Stimulated activated CD8-positive, alpha-beta memory T cell treated with anti-CD3 and anti-CD28 coated beads, Interleukin-4, amount 100 ng/mL, for 4 hours (primary cell): ENCODE measurements at places on chromosomes 16 and 17.

GRCh38 chr16:58639836-58640235 is 10.2 kb upstream of the CNOT1 start:
- DNase-seq: no peak

GRCh38 chr17:77400445-77400870 is 259.7 kb downstream of the SEC14L1 start:
- DNase-seq: peak; percentile 52

DNA sequence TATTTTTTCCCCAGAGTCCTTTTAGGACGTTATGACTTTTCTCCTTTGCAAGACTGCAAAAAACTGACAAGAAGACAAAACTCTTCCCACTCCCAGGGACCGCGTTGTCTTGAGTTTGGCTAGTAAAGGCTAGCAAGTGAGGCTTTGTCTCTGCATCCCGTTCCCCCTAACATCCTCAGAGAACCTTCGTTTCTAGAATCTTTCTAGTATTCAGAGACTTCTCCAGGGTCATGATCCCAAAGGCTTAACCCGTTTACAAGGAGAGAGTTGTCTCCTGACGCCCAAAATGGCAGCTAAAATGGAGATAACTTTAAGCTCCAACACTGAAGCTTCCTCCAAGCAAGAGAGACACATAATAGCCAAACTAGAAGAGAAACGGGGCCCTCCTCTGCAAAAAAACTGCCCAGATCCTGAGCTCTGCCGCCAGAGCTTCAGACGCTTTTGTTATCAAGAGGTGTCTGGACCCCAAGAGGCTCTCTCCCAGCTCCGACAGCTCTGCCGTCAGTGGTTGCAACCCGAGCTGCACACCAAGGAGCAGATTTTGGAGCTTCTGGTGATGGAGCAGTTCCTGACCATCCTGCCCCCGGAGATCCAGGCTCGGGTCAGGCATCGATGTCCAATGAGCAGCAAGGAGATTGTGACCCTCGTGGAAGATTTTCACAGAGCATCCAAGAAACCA is 843 bp downstream of the ZNF174 start:
- no peak for DNase-seq

GRCh38 chr17:80108036-80108971 is 6.9 kb downstream of the GAA start:
- no peak for DNase-seq

GRCh38 chr17:74935585-74936469 is at the start of gene OTOP3:
Gene OTOP3, plus strand, starts transcription at chr17:74935898. Its CDS starts 24 bp downstream, at chr17:74935922.
- DNase-seq: no peak

DNA sequence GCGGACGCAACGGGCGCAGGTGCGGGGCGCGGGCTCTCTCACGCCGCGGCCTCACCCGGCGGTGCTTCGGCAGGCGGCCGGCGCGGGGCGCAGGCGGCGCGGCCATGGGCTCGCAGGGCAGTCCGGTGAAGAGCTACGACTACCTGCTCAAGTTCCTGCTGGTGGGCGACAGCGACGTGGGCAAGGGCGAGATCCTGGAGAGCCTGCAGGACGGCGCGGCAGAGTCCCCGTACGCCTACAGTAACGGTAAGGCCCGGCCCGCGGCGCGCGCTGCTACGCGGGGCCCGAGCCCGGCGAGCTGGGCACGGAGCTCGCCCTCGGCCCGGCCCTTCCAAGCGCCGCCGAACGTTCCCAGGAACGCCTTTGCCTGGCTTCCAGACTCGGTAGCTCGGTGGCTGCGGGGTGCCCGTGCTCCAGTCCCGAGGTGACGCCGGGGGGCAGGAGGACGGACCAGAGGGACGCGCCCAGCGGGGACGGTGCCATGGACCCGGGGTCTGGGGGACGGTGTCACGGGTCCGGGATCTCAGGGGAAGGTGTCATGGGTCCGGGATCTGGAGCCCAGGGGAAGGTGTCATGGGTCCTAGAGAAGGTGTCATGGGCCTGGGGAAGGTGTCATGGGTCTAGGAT is 435 bp downstream of the RAB40C start:
- no peak for DNase-seq

GRCh38 chr17:60729854-60730253 is 52.2 kb downstream of the BCAS3 start:
- DNase-seq: no peak

GRCh38 chr17:77245162-77245926 is 104.6 kb downstream of the SEC14L1 start:
- DNase-seq: no peak
